ENCODE measurements at places on chromosomes 3 and 15. TPM values are rescaled to one million over a fixed set of nuclear protein-coding genes. Genes with fewer than 3 reads are reported as not detected.

The SEMA5B gene
- total RNA-seq, result 0.51 TPM

DNA sequence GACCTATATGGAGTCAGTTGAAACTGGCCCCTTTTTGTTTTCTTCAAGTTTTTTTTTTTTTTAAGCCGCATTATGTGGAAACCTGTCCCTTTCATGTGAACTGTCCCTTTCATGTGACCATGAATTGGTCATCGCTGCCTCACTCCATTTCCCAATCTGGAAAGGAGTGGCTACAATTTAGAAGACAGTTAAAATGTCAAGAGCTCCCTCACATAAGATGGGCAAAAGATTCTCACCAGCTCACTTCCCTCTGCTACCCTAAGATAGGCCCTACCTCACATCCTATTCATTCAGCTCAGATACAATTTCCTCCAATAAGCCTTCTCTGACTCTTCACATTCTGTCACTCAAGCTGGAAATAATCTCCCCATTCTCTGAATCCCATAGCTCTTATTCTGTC lies 111.3 kb upstream of the BCL6 start:
- no peak overlapping the region for H3K27ac ChIP-seq
- no peaks in the 10 kb centered on the region for H3K4me1 ChIP-seq
- DNase-seq, result no peak
- H3K4me3 ChIP-seq, result no peak overlapping the region
- H3K27me3 ChIP-seq, result no peaks in the 10 kb centered on the region

DNA sequence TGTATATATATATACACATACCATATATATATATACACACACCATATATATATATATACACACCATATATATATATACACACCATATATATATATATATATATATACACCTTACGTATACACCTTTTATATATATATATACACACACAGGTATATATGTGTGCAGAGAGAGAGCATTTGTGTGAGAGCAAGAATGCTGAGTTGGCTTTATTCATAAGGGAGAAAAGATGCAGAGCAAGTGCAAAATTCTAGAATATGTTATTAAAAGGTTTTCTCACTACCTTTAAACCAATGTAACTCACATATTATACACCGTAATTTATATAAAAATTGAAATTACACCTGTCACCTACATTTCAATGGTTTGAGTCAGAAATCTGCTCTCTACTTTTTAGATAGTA lies 107.2 kb upstream of the ALCAM start:
- no peaks in the 10 kb centered on the region for H3K4me1 ChIP-seq
- no peaks in the 10 kb centered on the region for H3K36me3 ChIP-seq
- no peak for DNase-seq

The SSUH2 gene
- 0.82 TPM for total RNA-seq

DNA sequence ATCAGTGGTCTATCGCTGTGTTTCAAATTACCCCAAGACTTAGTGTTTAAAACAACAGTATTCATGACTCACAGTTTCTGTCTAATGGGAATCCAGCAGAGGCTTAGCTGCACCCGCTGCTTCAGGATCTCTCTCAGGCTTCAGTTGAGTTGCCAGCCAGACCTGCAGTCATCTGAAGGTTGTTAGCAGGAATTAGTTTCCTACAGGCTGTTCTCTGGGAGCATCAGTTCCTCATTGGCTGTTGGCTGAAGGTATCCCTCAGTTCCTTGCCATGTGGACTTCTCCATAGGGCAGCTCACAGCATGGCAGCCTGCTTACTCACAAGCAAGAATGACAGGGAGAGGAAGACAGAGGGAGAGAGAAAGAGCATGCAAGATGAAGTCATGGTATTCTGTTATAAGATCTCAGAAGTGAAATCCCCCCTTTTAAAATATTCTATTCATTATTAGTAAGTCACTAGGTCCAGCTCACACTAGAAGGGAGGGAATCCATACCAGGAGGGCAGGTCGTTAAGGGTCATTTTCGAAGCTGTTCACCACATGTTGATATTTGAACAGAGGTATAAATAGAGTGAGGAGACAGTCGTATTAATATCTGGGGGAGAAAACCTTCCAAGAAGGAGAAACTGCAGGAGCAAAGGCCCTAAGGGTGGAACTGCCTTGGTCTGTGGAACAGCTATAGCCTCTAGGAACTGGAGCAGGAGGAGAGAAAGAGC lies 473.9 kb upstream of the PPP2R3A start:
- no peak for DNase-seq
- no peak overlapping the region for H3K4me3 ChIP-seq
- no peaks in the 10 kb centered on the region for H3K4me1 ChIP-seq

DNA sequence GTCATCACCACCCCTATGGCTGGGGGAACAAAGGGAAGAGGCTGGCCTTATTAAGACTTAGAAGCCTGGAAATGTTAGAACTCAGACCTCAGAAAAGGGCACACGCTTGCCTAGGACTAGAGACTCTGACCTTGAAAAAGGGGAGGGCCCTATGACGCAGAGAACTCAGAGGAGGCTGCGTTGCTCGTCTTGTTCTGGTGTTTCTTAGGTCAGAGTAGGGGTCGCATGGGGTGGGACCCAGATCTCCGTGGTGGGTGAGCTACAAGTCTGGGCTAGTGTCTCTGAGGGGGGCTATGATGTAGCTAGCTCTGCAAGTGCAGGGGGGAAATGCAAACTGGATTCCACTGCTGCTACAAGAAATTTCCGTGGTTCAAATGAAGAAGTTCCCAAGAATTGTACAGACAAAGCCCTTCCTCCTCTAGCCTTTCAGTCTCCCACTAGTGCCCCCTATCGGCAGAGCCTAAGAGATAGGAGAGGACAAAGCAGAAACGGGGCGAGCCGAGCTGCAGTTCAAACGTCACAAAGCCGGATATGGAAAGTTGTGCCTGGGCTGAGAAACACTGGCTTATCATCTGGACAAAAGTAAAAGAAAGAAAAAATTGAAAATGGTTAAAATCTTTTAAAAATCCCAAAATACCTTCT lies 392.9 kb upstream of the ROBO2 start:
- no peak for DNase-seq
- H3K27ac ChIP-seq, result no peak overlapping the region
- no peaks in the 10 kb centered on the region for H3K36me3 ChIP-seq
- no peak overlapping the region for H3K4me3 ChIP-seq

The SERINC4 gene
- total RNA-seq, result not detected

GRCh38 chr15:38600236-38600635 lies 35.6 kb upstream of the RASGRP1 start:
- no peaks in the 10 kb centered on the region for H3K27me3 ChIP-seq
- H3K36me3 ChIP-seq, result no peaks in the 10 kb centered on the region
- H3K4me1 ChIP-seq, result no peaks in the 10 kb centered on the region
- DNase-seq, result no peak

DNA sequence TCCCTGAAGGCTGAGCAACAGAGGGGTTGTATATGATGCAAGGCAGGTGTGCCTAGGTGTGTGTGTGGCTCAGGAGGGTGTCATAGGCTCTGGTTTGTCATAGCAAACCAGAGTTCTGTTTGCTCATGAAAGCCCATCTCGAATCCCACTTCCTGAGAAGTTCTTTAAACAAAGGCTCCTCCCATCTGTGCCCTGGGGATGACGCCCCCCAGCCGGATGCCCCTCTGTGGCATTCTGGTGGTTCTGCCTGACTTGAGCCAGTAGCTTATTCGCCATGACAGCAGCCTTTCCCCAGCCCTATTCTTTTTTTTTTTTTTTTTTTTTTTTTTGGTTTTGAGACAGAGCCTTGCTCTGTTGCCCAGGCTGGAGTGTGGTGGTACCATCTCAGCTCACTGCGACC lies 45.4 kb downstream of the PDIA5 start:
- peaks cover 19% of the 10 kb centered on the region for H3K4me1 ChIP-seq
- H3K27me3 ChIP-seq, result no peaks in the 10 kb centered on the region
- H3K27ac ChIP-seq, result no peak overlapping the region
- H3K36me3 ChIP-seq, result peaks cover 17% of the 10 kb centered on the region
